ENCODE measurements at places on chromosomes 2 and 18.

DNA sequence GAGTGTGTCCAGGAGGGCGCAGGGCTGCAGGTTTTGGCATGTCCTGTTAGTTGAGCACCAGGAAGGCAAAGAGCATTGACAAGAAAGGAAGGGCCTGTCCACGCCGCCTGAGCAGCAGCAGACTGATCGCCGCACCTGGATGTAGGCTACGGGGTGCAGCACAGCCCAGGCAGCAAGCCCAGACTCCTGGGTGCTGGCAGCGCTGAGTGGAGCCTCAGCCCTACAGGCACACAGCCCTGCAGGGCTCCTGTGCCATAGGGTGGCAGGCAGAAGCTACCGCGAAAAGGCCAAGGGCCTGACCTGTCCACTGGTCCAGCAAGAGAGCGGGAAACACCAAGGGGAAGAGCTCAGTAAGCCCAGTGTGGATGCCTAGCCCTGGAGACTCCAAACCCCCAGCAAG lies 198.0 kb downstream of the HDAC4 start:
- DNase-seq: no peak

GRCh38 chr18:14959550-14959949 lies 211.6 kb downstream of the ANKRD30B start:
- no peak for DNase-seq

- no peak for DNase-seq
Observed at GRCh38 chr2:30446602-30447148, 371 bp upstream of the LCLAT1 start.

GRCh38 chr18:27860701-27861107 lies 316.2 kb downstream of the CDH2 start:
- DNase-seq: no peak

GRCh38 chr2:113203217-113203530 lies 29.4 kb downstream of the PSD4 start:
- no peak for DNase-seq

- no peak for DNase-seq
Observed at GRCh38 chr2:39334978-39335377, 91.2 kb upstream of the CDKL4 start.
